D721Med (cell line): ENCODE measurements at places on chromosomes 16 and 17.

DNA sequence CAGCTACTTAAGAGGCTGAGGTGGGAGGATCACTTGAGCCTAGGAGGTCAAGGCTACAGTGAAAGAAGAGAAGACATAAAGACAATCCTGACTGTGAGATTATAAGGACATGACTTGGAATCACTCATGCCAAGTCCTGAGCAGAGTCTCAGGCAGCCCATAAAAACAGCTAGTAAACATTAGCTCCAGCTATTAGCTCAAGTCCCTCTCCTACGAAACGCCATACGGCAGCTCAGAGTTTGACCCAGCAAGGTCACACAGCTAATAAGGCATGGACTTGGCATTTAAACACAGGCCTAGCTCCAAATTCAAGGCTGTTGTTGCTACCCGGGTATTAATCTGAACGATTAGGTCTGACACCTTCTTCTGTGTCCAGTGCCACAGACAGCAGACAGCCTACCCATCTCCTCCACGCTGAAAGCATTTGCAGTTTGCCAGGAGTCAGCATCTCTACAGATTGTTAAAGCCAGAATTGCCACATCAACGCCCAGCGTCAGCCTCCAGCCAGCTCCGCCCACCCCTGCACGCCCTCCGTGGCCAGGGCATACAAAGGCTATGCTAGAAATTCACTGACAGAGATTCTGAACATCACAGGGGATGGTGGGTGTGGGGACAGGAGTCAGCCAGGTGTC is 9.9 kb upstream of the TMEM114 start:
- DNase-seq, result no peak

DNA sequence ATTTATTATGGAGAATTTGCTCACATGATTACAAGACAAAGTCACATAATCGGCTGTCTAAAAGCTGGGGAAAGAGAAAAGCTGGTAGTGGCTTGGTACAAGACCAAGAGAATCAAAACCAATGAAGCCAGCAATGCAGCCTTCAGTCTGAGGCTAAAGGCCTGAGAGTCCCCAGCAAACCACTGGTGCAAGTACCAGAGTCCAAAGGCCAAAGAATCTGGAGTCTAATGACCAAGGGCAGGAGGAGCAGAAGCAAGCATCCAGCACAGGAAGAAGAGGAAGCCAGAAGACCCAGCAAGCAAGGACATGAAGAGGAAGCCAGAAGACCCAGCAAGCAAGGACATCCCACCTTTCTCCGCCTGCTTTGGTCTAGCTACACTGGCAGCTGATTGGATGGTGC is 250.6 kb upstream of the SALL1 start:
- DNase-seq, result no peak

- DNase-seq, result no peak
Observed at GRCh38 chr17:36936455-36937000, 747 bp upstream of the LHX1 start.

GRCh38 chr17:57484081-57484666 is 227.9 kb downstream of the MSI2 start:
- no peak for DNase-seq

GRCh38 chr17:40323391-40324381 is 14.7 kb downstream of the RARA start:
- no peak for DNase-seq

DNA sequence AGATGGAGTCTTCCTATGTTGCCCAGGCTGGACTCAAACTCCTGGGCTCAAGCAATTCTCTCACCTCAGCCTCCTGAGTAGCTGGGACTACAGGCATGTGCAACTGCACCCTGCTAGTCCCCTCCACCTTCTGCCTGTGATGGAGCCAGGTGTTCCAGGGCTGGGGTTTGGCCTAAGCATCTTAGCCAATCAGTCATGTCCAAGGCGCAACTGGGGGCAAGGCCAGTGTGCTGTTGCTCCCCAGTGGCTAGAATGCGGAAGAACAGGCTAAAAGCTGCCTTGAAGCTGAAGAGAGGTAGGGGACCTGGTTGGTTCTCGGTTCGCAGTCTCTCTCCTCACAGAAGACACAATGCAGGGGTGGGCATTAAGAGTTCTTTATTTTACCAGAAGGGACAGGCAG is 18.6 kb downstream of the FLOT2 start:
- no peak for DNase-seq

GRCh38 chr17:35766903-35767510 is 6.3 kb downstream of the C17orf50 start:
- no peak for DNase-seq

DNA sequence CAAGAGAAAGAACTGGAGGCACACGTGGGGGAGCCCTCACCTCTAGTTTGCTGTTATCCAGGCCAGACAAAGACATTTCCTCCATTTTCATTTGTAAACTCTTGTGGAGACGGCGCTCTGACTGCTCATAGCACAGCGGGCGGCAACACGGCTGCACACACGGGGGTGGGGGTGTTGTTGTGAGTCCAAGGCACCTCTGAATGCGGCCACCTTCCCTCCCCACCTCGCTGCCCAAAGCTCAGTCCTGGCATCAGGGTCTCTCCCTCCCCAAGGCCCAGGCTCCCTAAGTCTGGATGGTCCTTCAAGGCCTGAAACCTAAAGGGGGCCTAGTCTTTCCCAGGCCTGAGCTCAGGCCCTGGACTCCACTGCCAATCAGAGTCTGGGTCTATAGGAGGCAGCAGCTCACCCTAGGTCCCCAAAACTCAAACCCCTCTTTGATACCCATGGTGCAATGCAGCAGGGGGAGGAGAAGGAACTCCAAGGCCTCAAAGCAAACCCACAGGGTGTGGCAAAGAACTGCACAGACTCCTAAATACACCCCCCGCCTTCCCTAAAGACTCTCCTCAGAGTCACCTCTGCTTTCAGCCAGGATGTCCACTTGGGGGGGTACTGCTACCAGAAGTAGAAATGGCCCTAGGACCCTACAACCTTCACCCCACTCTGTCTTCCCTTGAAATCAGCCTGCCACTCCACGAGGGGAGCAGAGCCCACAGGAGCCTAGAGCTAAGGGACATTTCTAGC is 1.5 kb downstream of the ATXN7L3 start:
- no peak for DNase-seq

- no peak for DNase-seq
Observed at GRCh38 chr16:70634861-70635260, 11.5 kb upstream of the IL34 start.
